T follicular helper cell (primary cell): ENCODE measurements at places on chromosomes 12 and 14.

DNA sequence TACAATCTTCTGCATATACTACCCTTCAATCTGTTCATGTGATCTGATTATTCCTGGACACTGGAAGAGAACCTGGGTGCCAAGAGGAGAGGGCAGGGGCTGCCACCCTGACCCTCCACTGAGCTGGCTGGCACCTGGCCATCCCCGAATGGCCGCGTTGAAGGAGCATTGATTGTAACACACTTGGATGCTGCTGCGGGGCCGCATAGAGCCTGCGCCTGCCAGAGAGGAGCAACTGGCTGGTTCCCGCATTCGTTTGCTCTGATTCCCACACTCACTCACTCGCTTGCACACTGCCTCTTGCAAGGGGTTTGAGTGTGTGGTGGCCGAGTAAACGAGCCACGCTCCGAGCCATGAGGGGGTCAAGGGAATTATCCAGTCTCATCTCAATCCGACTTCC, 32.4 kb downstream of the PSEN1 start:
- no peak for DNase-seq

DNA sequence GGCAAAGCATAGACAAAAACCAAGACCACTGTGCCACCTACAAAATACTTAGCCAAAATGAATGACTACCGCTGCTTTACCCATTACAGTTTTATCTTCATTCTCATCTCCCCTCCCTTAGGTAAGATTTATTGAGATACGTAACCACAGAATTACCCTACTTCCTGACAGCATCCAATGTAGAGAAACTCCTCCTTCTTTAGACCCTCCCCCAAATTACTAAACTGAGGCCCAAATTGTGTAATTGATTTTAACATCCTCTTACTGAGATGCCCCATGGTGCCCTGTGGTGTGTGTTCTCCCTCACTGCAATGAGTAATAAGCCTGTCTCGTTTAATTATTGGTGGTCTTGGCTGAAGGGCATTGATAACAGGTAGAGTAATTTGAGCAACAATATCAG, 19.1 kb downstream of the VRK1 start:
- DNase-seq = no peak

- no peak for DNase-seq
Observed at GRCh38 chr14:22973217-22974032, 8.9 kb downstream of the AJUBA start.

GRCh38 chr12:114562654-114563053, 121.3 kb downstream of the TBX3 start:
- no peak for DNase-seq

DNA sequence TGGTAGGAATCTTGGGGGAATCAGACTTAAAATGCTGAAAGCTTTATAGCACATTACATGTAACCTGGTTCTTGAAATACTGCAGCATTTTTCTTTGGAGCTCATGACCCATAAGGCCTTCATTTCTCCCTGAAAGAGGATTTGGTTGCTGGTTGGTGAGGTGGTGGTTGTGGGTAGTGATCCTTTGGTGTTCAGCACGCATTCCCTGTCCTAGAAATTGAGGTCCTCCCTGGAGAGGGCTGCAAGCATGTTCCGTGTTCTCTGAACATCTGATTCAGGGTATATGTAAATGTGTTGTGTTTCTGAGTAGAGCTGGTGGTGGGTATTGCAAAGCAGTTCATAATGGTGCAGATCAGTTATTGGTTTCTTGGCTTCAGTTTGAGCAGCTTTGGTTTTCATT, 2.0 kb downstream of the SCN8A start:
- DNase-seq = no peak

DNA sequence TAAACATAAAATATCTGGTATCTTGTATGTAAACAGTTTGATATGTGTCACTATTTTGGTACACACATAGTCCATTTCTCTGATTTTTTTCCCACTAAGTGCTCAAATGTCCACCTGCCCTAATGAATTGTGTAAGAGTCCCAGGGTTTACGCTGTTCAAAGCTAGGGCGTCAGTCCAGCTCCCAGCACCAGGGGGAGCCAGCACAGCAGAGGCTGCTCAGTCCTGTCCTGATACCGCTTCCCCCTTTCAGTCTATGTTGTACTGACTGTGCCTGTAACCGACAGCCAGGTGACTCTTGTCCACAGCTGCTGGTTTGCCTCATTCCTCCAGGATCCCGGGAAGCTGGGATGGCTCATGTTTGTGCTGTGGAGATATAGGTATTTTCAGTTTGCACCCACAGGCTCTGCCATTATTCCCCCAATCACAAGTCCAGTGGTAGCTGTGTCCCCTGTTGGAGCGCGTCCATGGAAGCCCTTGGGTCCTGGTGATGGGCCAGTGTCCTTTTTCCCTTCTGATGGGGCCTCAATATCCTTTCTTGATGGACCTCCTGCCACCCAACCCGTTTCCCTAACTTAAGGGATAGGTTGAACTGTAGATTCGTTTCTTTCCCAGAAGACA, 242.0 kb downstream of the NEDD1 start:
- DNase-seq = peak; percentile 20
